ENCODE measurements at places on chromosomes 1 and 21.

DNA sequence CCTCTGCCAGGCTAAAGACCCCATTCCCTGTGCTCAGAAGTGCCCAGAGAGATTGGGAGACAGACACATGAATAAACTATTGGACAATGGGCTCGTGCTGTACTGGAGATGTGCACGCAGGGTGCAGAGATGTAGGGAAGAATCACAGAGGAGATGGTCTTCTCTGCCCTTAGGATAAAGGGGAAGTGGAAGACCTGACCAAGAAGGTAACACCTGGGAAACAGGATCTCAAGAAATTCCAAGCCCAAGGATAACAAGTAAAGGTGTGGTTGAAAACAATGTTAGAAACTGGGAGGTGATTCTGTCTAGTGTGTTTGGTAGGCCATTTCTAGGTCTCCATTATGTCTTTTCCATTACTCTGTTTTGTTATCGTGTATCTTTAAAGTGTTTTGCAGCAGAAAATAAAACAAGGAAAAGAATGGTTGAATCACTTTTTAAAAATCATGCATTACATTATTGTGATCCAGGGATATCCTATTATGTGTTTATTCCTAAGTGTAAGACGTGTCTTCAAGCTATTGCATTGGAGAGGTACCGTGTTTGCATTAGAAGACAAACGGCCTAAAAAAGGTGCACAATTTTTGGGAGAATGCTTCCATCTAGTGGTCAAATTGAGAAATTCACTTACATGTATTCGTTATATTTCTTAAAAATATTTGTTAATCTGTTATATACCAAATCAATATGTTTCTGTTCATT is 40.8 kb upstream of the KCTD3 start:
- DNase-seq = no peak

DNA sequence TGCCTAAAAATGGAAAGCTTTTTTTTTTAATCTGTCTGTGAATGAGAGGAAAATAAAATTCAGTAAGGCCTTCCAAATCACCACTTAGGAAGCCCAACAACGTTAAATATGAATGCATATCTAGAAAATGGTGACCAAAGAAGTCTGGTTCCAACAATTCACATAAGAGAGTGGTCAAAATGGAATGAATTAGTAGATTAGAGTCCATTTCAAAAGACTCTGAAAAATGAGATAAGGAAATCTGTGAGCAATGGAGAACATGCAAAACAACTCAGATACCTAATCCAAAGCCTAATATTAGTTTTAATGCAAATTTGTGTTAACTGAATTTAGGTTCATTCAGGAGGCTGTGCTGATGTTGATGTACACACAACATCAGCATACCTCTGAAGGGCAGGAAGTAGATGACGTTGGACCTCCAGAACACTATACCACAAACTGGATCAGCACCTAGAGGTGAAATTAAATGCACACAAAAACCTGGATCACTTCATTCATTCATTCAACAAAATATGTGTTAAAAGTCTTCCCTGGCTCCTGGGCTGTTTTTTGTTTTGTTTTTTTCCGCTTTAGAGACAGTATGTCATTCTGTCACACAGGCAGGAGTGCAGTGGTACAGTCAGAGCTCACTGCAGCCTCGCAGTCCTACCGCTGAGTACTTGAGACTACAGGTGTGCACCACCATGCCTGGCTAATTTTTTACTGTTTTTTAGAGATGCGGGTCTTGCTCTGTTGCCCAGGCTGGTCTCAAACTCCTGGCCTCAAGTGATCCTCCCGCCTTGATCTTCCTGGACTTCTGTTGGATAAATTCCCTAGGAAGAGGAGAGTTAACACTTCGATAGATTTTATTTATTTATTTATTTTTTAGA is 4.9 kb upstream of the BRWD1 start:
- no peak for DNase-seq

DNA sequence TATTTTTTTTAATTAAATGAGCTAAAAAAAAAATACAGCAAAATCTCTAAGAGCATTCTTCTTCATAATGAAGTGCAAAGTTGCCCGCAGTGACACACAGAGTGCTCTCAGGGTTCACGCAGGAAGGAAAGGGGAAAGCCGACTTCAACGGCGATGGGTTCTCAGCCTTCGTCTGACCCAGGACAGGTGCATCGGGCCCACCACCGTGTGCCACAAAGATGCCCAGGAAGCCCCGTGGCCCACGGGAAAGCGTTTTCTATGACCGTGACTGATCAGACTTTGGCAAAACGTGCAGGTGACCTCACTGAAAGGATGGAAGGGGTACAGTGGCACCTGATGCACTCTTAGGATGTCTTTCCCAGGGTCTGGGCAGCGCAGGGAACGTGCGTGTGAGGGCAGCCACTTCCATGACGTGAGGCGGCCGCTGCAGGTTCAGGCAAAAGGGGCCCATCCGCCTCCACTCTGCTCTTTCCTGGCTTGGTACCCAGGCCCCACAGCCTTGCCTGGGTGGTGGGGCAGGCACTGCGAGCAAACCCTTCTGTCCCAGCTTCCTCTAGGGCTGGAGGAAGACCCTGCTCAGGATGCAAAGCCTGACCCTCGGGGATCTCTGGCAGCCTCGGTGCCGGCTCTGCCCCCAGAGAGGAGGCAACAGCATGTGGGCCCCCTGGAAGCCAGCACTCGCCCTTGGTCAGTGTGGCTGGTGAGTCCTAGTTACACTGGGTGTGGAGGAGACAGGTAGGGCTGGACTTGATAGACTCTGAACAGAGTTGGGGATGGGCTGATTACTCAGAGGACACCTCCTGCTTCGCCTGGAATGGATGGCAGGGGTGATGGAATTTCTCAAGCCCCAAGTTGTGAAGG is 8.3 kb downstream of the LRRC47 start:
- no peak for DNase-seq

- no peak for DNase-seq
Measured at GRCh38 chr1:47692196-47692595, 254.4 kb downstream of the FOXD2 start.

- no peak for DNase-seq
Measured at GRCh38 chr1:201192261-201192788, 1.7 kb downstream of the IGFN1 start.

- DNase-seq = no peak
Measured at GRCh38 chr1:16927711-16928485, 6.2 kb downstream of the CROCC start.

GRCh38 chr1:56287721-56288120 is 291.6 kb downstream of the PLPP3 start:
- no peak for DNase-seq

DNA sequence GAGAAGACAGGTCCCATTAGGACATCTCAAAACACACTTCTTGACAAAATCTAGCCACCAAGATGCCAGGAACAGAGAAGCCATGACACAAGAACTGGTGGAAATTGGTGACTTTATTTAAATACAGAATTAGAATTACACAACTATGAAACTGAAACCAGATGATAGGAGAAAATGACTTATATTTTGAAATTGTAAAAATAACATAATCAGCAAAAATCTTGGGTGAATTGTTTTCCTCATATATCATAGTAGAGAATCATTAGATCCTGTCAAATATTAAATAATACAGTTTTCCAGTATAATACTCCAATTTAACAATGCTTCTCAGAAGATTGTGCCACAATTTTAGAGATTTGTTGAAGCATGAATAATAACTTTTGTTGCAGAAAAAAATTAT is 81.5 kb upstream of the MROH9 start:
- no peak for DNase-seq

GRCh38 chr1:194372266-194372665 is 1185.9 kb upstream of the B3GALT2 start:
- no peak for DNase-seq

DNA sequence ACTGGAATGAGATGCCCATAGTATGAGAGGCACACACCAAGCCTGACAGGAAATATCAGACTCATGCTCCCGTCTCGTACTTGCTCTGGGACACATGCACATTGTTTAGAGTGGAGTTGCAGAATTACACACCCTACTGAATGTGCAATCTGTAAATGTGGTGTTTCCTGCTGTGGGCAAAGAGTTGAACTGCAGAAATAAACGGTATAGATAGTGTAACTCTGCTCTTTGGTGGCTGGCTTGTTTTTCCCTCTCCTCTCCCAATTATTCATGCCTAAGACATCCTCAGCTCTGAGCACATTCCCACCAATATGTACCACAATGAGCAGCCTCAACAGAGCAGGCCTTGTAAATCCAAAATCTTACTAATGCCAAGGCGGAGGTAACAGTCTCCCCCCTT is 90.1 kb upstream of the DIRAS3 start:
- no peak for DNase-seq

GRCh38 chr1:64515427-64515826 is 45.5 kb downstream of the CACHD1 start:
- no peak for DNase-seq

DNA sequence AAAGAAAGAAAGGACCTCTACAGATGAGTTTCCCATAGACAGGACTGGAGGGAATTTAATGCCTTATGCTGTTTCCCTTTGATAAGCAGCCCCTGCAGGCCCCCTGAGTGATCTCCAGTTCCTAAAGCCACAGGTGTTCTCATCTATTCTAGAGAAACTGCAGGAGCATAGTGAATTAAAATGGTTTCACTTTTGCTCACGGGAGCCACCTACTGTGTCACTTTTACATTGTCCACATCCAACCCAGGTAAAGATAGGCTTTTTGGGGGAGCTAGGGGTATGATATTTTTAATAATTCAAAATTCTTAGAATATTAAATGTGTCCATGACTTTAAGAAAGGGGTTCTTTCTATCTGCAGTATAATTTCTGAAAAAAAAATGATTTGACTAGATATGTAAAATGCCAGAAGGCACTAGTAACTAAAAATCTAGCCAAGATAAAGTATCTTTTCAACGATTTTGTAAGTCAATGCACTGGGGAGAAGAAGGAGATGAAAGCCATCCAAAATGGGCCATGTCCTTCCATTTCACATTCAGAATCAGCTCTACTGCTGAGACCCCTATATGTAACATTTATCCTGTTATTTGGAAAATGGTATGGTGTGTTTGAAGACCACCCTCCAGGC is 267.3 kb upstream of the DUSP10 start:
- DNase-seq = peak; percentile 13

DNA sequence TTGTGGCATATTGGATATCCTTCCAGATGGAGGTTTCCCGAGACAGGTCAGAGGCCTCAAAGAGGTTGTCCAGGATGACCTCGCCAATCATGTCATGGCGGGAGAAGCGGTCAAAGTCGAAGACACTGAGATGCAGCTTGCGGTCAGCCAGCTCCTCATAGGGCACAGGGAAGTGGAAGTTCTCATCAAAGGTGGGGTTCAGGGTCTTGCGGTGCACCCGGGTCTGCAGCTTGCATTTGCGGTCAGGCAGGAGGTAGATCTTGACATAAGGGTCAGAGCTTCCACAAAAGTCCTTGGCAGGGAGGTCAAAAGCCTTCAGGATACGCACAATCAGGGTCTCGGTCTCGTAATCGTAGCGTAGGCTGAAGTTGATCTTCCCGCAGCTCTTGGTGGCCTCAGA is 16.2 kb downstream of the SYT6 start:
- no peak for DNase-seq

DNA sequence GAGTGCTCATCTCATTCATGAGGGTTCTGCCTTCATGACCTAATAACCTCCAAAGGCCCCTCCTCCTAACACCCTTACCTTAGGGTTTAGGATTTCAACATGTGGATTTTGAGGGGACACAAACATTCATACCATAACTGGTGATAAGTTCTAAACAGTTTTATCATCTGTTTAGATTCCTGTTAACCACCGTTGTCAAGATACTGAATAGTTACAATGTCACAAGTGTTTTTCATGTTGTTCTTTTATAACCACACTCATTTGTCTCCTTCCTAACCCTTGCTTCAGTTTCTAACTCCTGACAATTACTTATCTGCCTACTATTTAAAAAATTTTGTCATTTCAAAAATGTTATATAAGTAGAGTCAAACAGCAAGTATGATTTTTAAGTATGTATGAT is 86.0 kb downstream of the NCAM2 start:
- DNase-seq = no peak

- DNase-seq = no peak
Measured at GRCh38 chr1:218369688-218370511, 24.8 kb downstream of the TGFB2 start.

- DNase-seq = no peak
Measured at GRCh38 chr1:21149855-21150432, 26.8 kb downstream of the EIF4G3 start.

DNA sequence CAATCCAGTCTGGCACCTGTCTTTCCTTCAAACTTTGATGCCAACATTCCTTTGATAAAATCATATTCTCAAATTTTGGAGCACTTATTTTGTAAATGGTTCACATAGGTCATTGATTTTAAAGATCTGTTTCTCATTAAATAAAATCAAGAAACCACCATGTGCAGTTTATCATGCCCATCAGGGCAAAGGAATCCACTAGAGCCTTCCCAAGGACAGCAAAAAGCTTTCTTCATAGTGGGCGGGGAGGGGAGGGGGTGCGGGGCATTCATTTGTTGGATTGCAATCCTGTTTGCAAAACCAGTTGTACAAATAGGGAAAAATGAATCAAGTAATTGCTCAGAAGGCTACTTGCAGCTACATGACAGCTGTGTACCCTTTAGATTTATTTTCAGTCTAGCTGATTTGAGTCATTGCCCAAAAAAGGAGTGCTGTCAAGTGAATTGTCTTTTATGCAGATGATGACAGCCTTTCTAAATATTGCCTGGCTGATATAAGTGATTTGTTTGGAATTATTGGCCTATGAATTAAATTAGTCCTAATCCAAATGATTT is 23.0 kb downstream of the LRRC8B start:
- DNase-seq = no peak

DNA sequence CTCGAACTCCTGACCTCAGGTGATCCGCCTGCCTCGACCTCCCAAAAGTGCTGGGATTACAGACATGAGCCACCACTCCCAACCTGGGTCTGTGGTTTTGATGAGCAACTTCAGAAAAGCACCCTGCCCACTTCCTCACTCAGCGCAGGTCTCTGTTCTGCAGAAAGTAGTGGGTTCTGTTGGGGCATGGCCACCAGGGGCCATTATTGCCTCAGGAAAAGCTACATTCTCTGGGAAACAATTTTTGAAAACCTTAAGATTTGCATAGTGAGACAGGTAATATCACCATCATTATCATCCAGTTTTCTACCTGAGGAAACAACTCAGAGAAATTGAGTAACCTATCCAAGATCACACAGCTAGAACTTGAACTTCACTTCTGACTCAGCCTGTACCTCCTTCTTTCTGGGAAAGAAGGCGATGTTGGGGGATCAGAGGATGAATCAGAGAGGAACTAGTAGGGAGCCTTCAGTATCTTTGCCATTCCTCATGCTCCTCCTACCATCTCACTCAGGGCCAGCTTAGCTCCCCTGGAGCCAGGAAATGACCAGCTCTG is 7.1 kb upstream of the NES start:
- no peak for DNase-seq

- no peak for DNase-seq
Measured at GRCh38 chr1:155176544-155177071, 3.0 kb downstream of the TRIM46 start.

DNA sequence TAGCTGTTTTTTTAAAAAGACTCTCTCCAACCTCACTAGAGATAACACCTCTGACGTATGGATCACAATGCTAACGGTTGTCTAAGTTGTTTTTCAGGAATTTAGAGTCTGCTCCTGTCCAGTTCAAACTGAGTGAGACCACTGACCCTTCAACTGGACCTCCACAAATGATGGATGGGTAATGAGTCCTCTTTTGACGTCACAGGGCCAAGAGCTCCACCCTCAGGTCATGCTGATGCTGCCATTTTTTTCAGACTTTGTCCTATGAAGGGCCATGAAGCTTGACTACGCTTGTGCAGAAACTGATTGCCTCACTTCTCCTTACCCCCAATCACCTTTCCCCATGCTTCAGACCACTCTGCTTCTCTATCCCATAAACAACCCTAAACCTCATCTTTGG is 16.6 kb downstream of the GRIK3 start:
- no peak for DNase-seq
